ENCODE measurements at places on chromosomes 3 and 15.

DNA sequence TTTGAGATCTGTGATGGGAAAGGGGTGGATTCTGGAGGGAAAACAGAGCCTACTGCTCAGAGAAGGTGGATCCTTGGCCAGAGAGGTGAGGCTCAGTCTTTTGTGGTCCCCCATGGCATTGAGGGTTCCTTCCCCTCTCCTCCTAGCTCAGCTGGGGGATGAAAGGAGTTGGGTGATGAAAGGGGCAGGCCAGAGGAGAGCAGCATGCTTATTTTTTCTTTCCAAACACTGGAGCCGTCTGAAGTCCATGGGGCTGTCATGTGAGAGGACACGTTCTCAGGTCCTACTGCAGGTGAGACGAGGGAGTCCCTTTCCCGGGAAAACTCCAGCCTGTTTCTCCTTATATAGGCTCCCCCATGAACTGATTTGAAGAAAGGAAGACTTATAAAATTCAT is 71.4 kb downstream of the SCN5A start:
- DNase-seq, result no peak

- no peak for DNase-seq
Measured at GRCh38 chr3:37580237-37580636, 281.4 kb upstream of the CTDSPL start.

DNA sequence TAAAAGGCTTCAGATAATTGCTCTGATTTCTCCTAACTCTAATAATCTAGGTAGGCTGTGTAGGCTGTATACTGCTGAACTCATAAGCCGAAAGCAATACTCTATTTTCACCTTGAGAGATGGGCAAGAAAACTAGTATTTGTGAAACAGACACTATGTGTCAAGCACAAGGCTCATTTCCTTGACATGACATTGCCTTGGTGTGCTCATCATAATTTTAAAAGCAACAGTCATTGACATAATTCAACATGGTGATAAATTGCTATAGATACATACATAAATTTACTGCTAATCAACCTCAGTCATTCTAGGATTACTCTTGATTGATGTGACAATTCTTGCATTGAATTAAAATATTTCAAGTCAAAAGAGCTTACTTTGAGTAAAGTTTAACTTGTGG is 304.7 kb downstream of the CNTN3 start:
- no peak for DNase-seq

GRCh38 chr15:100308213-100308600 is 33.6 kb downstream of the ADAMTS17 start:
- DNase-seq, result no peak

DNA sequence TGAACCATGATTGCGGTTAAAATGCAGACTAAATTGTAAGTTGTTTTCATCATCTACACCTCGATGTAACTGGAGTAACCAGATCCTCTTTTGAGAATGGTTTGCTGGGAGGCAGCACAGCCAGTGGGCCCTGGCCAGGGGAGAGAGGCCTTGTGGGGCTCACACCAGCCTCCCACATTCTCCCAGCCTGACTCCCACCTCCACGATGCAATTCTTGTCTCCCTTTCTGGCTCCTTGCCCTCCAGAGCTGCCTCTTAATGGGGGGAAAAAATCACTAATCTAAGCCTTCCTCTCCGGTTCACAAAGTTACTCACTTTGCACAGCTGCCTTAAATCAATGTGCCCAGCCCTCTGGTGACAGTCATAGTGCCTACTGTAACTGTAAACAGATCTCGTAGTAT is 17.9 kb upstream of the PAQR5 start:
- no peak for DNase-seq

DNA sequence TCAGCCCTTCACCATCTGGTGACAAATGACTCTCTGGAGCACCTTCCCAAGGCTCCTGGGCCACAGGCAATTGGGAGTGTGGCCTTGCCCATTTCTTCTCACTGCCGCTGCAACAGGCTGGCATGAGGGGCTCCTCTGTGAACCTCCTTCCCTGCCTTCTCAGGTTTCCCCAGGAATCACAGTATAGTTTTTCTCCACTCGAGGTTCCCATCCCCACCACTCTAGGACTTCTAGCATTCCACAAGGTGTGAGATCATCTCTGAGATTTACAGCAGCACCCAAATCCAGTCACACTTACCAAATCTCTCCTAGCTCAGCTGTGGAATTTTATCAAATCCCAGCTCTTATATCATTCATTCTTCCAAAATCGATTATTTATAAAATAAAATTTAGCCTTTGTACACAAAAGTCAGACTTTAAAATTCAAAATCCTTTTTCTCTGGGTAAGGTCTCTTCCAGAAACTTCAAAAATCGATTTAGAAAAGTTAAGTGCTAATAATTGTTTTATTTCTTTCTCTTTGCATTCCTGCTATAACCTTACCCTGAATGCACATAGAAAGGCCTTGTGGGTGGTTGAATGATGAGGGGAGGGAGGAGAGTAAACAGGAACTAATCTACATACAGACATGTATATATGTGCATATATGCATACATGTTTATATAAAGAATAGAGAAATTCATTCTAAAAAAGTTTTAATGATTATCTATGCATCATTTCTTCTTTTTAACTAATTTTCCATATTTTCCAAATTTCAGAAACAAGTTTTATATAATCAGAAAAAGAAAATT is 18.9 kb upstream of the ATP13A4 start:
- no peak for DNase-seq

DNA sequence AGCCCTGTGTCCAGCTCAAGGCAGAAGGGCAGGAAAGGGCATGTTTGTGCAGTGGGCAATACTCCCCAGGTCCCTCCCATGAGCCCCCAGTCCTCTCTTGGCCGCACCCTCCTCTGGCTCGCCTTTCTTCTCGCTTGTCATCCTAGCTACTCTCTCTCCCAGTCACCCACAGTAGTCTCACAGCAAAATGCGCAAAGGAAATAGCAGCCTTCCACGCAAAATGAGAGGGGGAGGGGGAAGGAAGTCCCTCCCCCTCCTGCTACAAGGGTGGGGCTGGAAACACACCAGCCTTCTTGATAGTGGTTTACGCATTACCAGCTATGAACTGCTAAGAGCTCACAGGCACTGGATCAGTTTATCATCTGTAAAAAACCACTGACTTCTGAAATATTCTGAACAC is 83.8 kb downstream of the GADL1 start:
- DNase-seq, result no peak

DNA sequence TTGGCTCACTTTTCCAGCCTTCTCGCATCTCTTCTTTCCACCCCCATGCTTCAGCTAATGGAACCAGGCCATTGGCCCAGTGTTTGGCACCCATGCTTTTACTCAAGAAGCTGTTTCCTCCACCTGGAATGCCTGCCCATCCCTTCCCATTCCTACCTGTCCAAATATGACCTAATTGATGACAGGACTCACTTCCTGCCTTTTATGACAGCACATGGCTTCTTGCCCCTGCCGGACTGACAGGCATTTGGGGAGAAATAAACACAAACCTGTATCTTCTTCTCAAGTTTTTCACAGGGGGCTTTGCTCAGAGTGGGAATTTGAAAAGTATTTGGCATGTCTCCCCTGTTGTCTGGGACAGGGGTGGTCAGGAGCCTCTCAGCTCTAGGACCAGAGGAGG is 120.1 kb downstream of the ABHD5 start:
- no peak for DNase-seq

DNA sequence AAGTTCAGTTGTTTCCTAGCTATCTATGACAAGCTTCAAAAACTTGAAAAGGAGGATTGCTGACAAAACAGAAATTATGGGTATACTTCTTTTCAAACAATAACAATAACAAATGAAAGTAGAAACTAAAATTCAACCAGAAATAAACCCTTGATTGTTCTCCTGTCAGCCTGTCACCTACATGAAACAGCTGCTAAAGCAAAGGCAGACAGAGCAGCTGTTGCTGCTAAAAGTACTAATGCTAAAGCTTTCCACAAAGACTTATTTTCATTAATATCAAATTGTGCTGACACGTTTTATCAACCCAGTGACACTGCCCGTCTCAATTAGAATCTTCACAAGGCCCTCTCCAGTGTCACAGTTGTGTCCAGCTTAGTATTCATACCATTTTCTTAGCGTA is 533.2 kb upstream of the GBE1 start:
- DNase-seq, result no peak

DNA sequence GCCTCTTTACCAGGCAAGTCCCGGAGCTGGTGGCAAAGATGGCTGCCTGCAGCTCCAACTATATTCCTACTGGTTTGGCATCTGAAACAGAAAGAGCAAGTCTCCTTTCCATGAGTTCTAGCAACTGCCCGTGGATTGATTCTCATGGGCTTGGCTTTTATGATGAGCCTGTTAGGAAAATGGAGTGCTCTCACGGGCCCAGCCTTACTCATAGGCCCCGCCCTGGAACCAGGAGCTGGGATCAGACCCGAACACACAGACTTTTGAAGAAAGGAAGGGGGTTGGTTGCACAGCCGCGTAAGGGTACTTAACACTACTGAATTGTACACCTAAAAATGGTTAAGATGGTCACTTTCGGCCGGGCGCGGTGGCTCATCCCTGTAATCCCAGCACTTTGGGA is 2.9 kb downstream of the NRROS start:
- DNase-seq, result no peak

GRCh38 chr3:172270557-172271166 is 177.6 kb downstream of the GHSR start:
- DNase-seq, result no peak

DNA sequence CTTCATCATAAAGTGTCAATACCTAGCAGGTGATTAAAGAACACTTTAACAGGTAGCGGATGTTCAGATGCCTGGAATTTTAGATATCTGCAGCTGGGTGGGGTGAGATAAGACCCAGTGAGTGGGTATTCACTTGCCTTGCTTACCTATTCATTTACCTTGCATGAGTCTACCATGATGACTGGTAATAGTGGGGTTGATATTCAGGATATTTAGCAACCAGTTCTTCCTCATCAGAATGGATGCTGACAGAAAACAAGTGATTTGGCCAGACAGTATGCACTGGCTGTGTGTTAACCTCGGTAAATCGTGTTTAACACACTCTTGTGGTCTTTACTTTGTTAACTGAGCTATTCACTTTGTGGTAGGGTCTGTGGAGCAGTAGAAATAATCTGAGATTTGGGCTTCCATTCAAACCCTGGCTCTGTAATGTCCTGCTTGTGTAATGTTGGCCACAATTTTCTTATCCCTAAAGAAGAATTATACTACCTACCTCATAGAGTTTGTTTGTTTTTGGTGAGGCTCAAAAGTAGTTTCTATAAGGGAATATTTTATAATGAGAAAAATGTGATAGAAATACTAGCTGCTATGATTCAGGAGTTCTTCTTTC is 391.9 kb upstream of the TBL1XR1 start:
- DNase-seq, result no peak

GRCh38 chr3:72996121-72996472 is 514 bp upstream of the PPP4R2 start:
- no peak for DNase-seq

DNA sequence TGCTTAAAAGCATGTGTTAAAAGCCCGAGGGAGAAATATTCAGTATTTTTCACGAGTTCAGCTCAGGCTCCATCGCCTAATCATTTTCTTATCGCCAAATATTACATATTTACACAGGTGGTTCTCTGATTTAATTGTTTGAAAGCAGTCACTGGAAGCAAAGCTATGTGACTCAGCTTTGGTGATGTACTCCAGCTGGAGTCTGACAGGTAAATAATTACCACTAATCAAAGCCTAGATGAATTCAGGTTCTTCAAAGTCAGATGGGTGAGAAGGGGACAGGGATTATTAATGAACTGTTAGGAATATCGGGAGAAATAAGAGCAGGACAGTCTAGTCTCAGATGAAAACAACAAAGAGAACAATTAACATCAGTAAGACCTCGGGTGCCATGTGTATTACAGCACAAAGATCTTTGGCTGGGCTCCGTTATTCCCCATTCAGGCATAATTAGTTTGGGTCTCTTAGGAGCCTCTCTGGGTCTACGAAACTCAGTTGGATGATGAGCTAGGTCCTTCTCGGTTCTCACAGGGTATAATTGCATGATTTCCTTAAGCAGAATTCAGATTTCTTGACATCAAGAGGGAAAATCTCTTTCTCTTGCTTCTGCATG is 331.7 kb upstream of the ADAMTS9 start:
- DNase-seq, result no peak

DNA sequence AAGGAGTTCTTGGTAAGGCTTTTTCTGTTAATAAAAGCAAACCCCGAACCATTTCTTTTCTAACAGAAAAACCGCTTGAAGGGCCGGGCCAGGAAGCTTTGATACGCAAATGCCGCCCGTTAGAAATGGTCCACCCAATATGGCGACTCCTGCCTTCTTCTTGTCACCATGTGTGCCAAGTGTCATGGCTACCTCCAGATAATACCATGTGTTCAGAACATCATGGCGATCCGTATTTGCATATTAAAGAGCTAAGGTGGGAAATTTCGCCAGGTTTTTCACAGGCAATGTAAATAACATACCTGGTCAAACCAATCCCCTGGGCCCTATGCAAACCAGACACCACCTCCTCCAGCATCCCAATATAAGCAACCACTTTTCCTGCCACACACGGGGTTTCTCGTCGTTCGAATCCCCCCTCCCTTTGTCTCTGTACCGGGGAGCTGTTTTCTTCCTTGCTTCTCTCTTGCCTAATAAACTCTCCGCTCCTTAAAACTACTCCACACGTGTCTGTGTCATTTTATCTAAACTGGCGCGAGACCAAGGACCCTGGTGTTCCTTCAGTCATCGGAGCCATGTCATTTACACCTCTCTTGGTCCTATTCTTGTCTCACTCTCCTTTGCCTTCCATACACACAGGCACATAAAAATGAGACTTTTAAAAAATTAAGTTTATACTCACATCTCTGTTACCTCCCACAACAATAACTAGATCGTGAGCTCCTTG is 34.5 kb downstream of the NCEH1 start:
- DNase-seq, result no peak

GRCh38 chr3:98967758-98968157 is 66.3 kb upstream of the DCBLD2 start:
- DNase-seq, result no peak

DNA sequence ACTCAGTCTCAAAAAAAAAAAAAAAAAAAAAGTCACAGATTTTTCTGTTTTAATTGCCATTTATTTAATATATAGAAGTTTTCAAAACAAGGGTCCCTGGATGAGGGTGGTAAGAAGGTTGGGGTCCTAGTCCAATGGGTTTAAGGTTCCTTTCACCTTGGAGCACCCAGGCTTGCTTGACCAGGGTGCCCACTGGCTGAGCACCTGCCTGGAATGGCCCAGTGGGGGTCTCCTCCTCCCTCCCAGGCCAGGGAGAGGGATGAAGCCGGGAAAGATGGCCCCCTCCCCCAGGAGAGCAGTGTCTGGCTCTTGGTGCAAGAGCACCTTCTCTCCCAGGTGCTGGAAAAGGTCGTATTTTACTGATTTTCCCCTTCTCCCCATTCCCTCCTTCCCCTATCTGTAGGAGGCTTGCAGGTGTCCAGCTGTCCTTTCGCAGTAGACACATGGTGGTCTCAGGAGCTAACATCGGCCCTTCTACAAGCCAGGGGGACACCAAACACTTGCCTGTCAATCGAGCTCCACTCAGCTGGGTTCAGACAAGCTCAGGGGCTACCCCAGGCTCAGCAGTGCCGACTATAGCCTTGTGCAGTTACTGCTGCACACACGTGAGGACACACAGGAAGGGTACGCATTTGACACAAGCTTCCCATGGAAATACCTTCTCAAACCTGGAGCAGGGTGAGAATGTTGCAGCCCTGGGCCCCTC is 112.3 kb upstream of the KLF13 start:
- DNase-seq, result no peak

- DNase-seq, result no peak
Measured at GRCh38 chr3:127438951-127439350, 151.1 kb upstream of the PRR20G start.

GRCh38 chr3:27504749-27505148 is 20.6 kb upstream of the SLC4A7 start:
- no peak for DNase-seq
